ENCODE measurements at places on chromosomes 7 and 10. TPM values are rescaled to one million over a fixed set of nuclear protein-coding genes. Genes with fewer than 3 reads are reported as not detected.

Gene ST7
- 39.6 TPM for total RNA-seq

Gene ZNF117
- total RNA-seq = 22.3 TPM

Gene CYP26C1
- not detected for total RNA-seq

Gene MUC3A
- total RNA-seq = 354 TPM

Gene SPACDR
- not detected for total RNA-seq

Gene DYDC2
- not detected for total RNA-seq

Gene A1CF
- total RNA-seq = 22.3 TPM

Gene TMEM196
- not detected for total RNA-seq

Gene HTRA1
- total RNA-seq = 15.5 TPM

Gene CALY
- total RNA-seq = 1.6 TPM

Gene AQP1
- total RNA-seq = 86.5 TPM

Gene SRRM3
- 1.2 TPM for total RNA-seq

Gene DLX6
- not detected for total RNA-seq

Gene SPDYE2
- not detected for total RNA-seq

Gene OR2A42
- total RNA-seq = not detected

Gene HYAL4
- not detected for total RNA-seq

Gene NPS
- total RNA-seq = not detected

Gene AS3MT
- total RNA-seq = 3.6 TPM

Gene HOXA10
- 28.4 TPM for total RNA-seq

Gene NKX2-3
- 4.9 TPM for total RNA-seq

Gene SRGN
- total RNA-seq = 113 TPM

Gene TPK1
- 17.7 TPM for total RNA-seq

Gene TEX47
- total RNA-seq = not detected

Gene NCF1
- 3.2 TPM for total RNA-seq

Gene RAMP3
- 26.1 TPM for total RNA-seq

Gene ELMO1
- 62.4 TPM for total RNA-seq

Gene HOXA2
- 24.8 TPM for total RNA-seq

Gene AKR1C3
- total RNA-seq = 860 TPM

Gene OR2A1
- total RNA-seq = not detected

Gene LDB3
- 2.3 TPM for total RNA-seq

Gene CREB5
- total RNA-seq = 0.88 TPM

Gene MAT1A
- not detected for total RNA-seq

Gene ATP5F1C
- 306 TPM for total RNA-seq

Gene MAPK8
- total RNA-seq = 89.0 TPM

Gene AOAH
- total RNA-seq = 46.2 TPM

Gene TNS3
- total RNA-seq = 101 TPM

Gene PON1
- total RNA-seq = not detected
